Myocyte (in vitro differentiated cells): ENCODE measurements at places on chromosomes 5 and 9. TPM values are rescaled to one million over a fixed set of nuclear protein-coding genes. Genes with fewer than 3 reads are reported as not detected.

Gene CCNG1
- 255 and 263 TPM in 2 replicates for total RNA-seq

Gene TIMD4
- total RNA-seq: not detected in 2 replicates

Gene PDE6A
- 0.35 and 0.47 TPM in 2 replicates for total RNA-seq

Gene EIF4EBP3
- not detected in 2 replicates for total RNA-seq

Gene LNPEP
- total RNA-seq: 40.5 and 41.4 TPM in 2 replicates

Gene PCDHAC1
- 0.05 and 0.10 TPM in 2 replicates for total RNA-seq

Gene KIF3A
- total RNA-seq: 7.1 and 7.4 TPM in 2 replicates

Gene ADAMTS12
- 21.4 and 22.0 TPM in 2 replicates for total RNA-seq

Gene PHAX
- 33.2 and 40.5 TPM in 2 replicates for total RNA-seq

Gene TEX48
- total RNA-seq: not detected in 2 replicates

Gene GLDC
- 0.26 and 0.62 TPM in 2 replicates for total RNA-seq

DNA sequence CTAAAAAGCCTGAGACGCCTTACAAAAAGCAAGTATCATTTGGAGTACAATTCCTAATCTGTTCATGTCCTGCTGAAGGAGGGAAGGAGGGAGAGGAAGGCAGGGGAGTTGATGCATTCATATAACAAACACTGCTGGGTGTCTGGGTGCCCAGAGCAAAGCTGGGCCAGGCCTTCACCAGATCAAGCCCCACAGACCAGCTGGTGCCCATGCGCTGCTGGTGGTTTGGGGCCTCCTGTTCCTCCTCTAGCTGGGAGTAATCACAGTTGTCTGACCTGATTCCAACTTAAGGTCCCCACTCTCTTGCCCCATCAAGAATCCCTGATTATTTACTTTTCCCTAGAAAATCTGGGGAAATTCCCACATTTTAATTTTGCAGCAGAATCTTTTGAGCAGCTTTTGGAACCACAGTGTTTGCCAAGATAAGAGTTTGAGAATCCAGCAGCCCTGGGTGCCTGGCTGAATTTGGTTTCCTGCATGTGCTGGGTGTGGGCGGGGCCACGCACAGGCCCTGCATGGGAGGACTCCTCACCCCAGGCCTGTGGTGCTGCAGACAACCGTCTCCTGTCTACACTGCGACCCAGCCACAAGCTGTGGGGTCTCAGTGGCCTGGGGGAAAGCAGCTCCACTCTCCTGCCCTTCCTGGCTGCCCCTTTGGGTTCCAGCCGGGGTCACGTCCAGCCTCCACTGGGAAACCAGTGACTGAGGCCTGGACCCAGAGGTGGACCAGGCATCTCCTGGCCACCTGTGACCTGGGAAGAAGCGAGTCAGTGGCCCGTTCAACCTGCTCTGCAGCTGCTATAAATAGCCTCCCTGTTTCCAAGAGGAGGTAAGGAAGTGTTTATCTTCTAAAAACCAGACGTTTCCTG is 47.5 kb downstream of the NEURL1B start:
- peak; percentile 46 for DNase-seq

DNA sequence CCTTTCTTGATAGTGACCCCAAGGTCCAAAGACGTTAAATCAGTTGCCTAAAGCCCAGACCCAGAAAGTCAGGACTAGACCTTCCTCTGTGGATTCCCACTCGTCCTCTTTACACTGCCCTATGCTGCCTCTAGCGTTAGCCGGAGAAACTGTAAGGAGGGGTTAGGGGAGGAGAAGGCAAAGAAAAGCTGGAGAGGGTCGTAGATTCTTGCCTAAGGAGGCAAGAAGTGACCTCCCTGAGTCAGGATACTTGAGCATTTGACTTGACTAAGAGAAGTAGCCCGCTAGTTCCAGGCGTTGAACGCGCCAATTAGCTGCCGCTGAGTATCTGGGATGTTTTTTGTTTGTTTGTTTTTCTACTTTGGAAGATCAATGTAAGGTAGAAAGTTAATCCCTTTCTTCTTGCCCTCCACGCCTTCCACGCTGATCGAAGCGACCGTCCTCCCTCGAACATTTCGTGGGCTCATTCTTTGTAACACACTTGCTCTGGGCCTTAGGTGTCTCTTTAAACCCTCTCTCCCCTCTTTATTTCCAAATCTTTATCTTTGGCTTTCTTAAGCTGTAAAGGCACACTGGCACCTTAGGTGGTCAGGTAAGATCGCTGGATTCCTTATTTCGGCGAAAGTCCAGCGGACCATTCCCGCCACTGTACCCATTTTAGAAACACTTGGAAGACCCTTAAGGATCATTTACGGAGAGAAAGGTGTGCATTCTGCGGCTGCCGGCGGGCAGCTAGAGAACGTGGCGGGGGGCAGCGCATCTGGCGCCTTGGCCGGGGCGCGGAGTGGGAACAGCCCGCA is 5.1 kb upstream of the RGMB start:
- peak; percentile 90 for DNase-seq

DNA sequence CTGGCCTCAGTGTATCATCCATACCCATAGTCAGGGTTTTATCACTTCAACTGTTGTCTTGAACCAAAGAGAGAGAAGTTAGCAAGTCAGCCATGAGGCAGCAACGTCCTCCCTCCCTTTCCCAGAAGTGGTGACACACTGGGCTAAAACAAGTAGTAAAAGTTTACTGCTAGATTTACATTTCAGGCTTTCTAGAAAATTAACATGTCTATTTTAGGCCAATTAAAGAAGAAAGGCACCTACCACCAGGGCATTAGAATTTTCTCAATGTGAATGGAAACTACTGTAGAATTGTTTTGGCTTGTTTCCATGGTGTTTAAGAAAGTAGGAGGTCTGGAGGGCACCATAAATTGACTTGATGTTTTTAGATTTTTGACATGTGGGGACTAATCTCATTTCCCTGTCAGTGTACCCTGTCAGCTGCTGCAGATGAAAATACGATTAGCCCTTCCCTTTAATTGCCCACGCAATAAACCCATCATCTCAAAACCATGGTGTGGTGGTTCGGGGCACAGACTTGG is 121.8 kb upstream of the ELL2 start:
- no peak for DNase-seq

DNA sequence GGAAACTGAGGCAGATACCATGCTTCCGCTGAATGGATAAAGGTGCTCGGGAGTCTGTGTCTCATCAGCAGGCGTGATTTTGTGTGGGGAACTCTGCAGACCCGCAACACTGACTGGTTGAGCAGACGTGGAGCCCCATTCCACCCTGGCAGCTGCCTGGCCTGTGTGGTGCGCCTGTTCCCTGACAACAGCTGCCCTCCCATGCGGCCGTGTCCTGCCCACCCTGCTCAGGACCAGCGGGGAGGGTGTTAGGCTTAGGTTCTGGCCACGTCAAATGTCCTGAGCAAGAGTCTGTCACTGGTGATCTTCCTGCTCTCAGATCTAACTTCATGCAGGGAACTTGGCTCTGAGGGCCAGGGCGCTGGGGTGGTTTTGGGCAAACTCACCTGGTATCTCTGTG is 417.7 kb upstream of the IRX4 start:
- no peak for DNase-seq

GRCh38 chr9:114385397-114386181 is 2.2 kb downstream of the AKNA start:
- DNase-seq: peak; percentile 81

DNA sequence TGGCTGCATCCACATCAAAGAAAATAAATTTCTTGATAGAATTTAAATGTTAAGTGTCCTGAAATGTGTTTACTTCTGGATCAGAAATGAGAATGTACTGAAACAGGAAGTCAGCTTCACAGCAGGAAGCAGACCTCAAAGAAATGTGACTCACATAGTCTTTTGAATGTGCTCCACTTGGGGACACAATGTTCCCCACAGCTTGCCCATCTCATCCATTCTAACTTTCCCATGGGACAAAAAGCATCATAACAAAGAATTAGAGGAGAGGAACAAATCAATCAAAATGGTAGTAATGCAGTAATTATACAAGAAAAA is 85.7 kb downstream of the GRAMD2B start:
- DNase-seq: peak; percentile 22

DNA sequence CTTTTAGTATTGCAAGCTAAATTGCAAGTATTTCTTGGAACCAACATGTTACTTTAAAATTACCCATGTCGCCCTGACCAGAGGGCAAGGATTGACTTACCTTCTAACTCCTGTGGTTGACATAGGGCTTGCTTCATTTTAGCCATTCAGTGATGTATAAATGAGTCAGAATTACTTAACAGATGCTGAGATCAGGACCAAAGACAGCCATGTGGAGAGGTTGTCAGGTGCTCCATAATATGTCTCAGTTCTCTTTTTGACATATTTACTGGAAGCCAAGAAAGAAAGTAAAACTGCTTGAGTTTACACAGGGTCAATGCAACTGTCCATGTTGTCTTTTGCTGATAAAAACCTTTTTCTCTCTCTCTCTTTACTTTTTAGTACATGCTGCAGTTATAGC is 33.2 kb downstream of the F2RL2 start:
- DNase-seq: no peak

GRCh38 chr9:4663956-4664355 is 1.9 kb downstream of the PLPP6 start:
- no peak for DNase-seq

- no peak for DNase-seq
Measured at GRCh38 chr9:69319324-69320025, 5.5 kb upstream of the ENTREP1 start.

DNA sequence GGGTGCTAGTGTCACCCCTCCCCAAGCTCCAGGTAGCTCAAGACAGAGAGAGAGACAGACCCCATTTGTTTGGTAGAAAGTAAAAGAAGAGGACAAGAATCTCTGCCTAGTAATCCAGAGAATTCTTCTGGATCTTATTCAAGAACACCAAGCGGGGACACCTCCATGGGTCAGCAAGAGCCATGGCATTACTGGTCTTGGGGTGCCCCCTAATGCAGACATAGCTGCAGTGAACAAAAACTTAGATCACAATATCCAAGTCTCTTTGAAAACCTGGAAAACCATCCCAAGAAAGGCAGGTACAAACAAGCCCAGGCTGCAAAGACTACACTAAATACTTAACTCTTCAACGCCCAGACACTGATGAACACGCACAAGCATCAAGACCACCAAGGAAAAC is 29.9 kb upstream of the PDE4D start:
- peak; percentile 53 for DNase-seq

GRCh38 chr9:110125763-110126351 is 82.1 kb downstream of the C9orf152 start:
- DNase-seq: peak; percentile 61

DNA sequence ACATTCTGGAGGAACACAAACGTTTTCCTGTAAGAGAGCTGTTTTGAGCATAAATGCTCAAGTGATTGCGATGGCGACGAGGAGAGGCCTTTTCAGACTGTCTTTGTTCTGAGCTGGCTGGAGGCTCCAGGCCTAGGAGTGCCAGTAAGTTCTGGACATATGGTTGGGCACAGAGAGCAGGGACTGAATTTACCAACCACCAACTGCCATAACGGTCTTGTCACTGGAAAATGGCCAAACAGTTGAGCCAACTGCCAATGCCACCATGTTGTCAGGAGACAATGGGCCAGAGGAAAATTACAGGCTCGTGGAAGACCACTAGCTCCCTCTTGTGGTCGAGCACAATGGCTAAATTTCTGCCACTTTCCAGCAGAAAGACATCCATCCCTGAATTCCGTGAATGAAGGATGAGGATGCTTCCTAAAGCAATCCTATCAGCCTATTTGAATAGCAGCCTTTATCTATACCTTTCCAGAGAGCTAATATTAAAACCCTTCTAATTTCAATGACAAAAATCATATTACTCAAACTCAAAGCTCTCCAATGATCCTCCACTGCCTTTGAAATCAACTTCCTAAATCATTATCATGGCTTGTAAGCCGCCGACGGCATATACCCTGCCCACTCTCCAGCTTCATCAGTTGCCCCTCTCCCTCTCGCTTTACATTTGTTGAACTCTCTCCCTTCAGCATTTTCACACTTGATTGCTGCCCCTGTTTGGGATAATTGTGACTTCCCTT is 66.9 kb upstream of the GLIS3 start:
- DNase-seq: peak; percentile 71

DNA sequence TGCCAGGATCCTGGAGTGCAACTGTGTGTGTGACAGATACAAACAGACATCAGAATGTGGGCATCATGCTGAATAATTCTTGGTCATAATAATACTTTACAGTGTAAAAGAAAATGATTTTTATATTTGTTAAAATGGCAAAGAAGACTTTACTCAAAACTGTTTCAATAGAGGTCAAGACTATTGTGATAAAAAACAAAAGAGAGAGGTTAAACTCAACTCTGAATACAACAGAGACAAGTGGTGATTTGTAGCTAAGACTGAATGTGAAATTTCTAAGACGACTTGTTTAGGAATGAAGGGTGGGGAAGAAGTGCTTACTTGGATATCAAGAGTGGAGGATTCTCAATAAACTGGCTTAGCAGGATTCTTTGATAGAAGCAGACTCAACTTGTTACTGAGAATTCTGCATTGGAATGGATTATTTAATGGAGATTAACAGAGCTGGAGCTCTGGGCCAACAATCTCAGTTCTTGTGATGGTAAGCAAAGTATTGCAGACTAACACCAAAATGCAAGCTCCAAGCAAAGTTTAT is 457.4 kb upstream of the CDH18 start:
- no peak for DNase-seq

- DNase-seq: no peak
Measured at GRCh38 chr5:72231991-72232703, 87.9 kb downstream of the MRPS27 start.

DNA sequence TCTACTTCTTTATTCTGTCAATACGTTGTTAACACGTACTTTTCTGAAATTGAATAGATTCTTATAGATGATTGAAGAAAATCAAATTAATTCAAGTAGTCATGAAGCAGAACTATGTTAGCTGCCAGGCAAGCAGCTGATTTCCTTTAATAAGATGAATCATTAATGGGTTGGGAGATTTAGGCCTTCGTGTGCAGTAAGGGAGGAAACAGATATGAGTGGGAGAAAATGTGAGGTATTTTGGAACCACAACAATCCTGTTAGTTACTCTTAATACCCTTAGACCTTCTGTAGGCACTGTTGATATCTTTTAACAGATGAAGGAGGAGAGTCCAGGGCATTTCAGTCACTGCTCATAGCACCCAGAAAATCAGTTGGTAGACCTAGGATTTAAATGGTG is 121.0 kb downstream of the AOPEP start:
- DNase-seq: peak; percentile 91

DNA sequence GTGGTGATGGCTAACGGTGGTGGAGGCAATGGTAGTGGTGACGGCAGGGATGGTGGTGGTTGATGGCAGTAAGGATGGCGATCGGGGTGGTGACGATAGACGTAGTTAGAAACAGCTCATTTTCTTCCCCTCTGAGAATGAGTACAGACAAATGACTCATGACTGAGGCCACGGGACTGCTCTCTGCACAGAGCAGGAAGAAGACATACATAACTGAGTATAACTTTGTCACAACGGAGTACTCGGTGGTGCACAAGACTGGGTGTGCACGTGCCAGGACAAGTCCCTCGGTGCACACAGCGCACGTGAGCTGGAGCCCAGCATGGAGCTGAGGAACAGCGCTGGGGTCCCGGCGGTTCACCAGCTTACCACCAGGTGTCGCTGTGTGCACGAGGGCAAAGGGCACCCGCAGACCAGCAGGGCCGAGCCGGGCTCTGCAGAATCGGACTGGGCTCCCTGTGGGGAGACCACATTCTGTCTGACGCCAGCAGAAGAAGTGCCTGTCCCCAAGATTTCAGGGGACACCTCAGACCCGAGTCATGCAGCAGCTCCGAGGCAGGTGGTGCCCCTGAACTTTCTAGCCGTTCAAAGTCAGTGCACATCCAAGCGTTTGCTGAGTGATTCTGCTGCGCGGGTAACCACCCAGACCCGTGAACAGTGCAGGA is 188.6 kb downstream of the FSTL4 start:
- peak; percentile 41 for DNase-seq

- DNase-seq: no peak
Measured at GRCh38 chr5:140220032-140220697, 45.2 kb downstream of the CYSTM1 start.
